ENCODE measurements at places on chromosomes 6 and 20. TPM values are rescaled to one million over a fixed set of nuclear protein-coding genes. Genes with fewer than 3 reads are reported as not detected.

SIM1 gene
- not detected for total RNA-seq

GRCh38 chr6:118677193-118677592, 25.8 kb upstream of the CEP85L start:
- no peak for DNase-seq
- H3K36me3 ChIP-seq, result no peaks in the 10 kb centered on the region
- H3K4me3 ChIP-seq, result no peak overlapping the region
- no peaks in the 10 kb centered on the region for H3K27me3 ChIP-seq
- H3K4me1 ChIP-seq, result no peaks in the 10 kb centered on the region

DNA sequence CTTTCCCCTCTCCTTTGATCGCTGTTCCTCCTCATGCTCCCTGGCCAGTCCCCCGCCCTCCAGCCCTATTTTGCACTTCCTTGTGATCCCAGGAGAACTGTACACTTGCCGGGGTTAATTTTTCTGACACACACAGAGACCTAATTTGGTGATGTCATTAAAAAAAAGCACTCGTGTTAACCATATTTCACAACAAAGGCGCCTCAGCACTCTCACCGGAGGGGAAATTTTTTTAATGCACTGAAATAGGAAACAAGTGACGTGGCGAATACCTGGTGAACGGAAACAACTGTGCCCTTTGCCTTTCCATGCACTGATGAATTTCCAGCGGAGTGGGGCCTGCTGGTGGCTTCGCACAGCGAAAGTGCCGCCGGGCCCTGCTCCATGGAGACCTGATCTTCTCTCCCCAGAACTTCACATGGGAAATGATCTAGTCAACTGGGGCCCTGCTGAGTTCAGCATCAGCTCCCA, 53.9 kb upstream of the TAGAP start:
- no peak for DNase-seq
- no peaks in the 10 kb centered on the region for H3K36me3 ChIP-seq
- H3K27me3 ChIP-seq, result no peaks in the 10 kb centered on the region
- H3K4me3 ChIP-seq, result no peak overlapping the region
- H3K27ac ChIP-seq, result no peak overlapping the region

BTN1A1 gene
- total RNA-seq, result not detected

RPS6KA2 gene
- 65.1 TPM for total RNA-seq

DNA sequence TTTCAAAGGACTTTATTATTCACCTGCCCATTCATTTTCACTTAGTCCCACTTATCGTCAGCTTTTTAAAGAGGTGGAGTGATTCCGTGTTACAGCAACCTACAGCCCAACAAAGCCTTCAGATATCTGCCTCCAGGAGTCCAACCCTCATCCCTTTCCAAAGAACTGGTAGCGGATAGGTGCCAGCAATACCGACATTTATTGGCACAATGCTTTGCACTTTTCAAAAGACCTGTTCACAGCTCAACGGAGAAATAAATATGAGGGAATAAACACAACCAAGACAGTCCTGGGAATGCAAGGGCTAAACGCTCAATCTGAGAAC, 819 bp upstream of the MTRF1L start:
- H3K27ac ChIP-seq, result peak overlapping the region; percentile 81
- DNase-seq, result no peak
- peaks cover 37% of the 10 kb centered on the region for H3K4me1 ChIP-seq
- no peaks in the 10 kb centered on the region for H3K36me3 ChIP-seq
- peak overlapping the region; percentile 72 for H3K4me3 ChIP-seq
- H3K27me3 ChIP-seq, result no peaks in the 10 kb centered on the region

GRCh38 chr6:28105245-28105639, 19.2 kb upstream of the ZSCAN16 start:
- peak overlapping the region; percentile 84 for H3K27ac ChIP-seq
- peaks cover 6% of the 10 kb centered on the region for H3K4me1 ChIP-seq
- H3K27me3 ChIP-seq, result no peaks in the 10 kb centered on the region
- no peaks in the 10 kb centered on the region for H3K36me3 ChIP-seq

DNA sequence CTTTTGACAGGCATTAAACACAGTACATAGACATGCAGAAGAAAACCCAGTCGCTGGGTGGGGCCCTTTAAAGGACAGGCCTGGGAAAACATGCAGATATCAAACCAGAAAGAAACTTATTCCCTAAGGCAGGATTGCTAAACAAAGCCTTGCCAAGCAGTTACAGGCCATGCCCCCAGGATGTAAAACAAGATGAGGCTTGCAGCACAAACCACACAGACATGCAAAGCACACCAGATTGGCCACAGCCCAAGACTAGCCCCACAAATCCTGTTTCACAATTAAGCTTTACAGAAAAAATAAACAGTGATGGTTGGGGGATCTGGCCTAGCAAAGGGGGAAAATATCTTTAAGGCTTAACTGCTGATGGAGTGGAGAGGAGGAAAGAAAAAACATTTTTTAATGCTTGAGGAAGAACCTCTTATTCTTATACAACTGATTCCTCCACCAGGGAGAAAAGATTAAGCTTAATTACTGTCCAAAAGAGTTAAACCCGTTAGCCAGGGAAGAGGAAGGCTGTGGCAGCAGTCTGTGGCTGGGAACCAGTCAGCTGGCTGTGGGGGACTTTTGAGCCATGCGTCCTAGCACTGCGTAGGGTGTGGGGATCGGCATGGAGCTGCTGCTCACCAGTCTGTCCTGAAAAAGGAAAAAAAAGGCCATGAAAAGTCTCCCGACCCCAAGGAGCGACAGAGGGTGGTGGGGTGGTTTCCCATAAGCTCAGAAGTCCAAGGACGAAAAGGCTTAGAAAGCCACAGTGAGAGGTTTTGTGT, 28.4 kb downstream of the COL19A1 start:
- H3K27me3 ChIP-seq, result no peaks in the 10 kb centered on the region
- DNase-seq, result no peak
- H3K36me3 ChIP-seq, result no peaks in the 10 kb centered on the region
- H3K4me3 ChIP-seq, result no peak overlapping the region
- H3K4me1 ChIP-seq, result no peaks in the 10 kb centered on the region
- no peak overlapping the region for H3K27ac ChIP-seq

DNA sequence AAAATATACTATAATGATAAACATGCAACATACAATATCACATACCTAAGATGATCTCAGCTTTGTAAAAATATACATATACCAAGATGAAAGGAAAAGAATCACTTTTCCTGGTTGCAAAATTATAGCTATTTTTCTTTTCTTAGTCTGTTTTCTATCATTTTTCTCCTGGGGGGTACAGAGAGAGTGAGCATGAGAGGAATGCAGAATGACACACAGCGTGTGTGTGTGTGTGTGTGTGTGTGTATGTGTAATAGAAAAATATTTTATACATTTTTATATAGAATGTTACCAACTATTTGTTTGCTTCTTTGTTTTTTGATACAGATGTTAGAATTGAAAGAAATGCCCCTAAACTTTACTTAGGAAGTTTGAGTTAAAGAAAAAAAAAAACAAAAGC, 64.3 kb downstream of the FAM83B start:
- no peak for DNase-seq
- H3K4me1 ChIP-seq, result no peaks in the 10 kb centered on the region
- no peak overlapping the region for H3K4me3 ChIP-seq
- H3K27ac ChIP-seq, result no peak overlapping the region

- H3K27me3 ChIP-seq, result no peaks in the 10 kb centered on the region
- no peaks in the 10 kb centered on the region for H3K36me3 ChIP-seq
- H3K4me1 ChIP-seq, result no peaks in the 10 kb centered on the region
- no peak overlapping the region for H3K27ac ChIP-seq
- no peak for DNase-seq
Observed at GRCh38 chr20:33237989-33238388, 2.2 kb downstream of the BPIFA1 start.

DNA sequence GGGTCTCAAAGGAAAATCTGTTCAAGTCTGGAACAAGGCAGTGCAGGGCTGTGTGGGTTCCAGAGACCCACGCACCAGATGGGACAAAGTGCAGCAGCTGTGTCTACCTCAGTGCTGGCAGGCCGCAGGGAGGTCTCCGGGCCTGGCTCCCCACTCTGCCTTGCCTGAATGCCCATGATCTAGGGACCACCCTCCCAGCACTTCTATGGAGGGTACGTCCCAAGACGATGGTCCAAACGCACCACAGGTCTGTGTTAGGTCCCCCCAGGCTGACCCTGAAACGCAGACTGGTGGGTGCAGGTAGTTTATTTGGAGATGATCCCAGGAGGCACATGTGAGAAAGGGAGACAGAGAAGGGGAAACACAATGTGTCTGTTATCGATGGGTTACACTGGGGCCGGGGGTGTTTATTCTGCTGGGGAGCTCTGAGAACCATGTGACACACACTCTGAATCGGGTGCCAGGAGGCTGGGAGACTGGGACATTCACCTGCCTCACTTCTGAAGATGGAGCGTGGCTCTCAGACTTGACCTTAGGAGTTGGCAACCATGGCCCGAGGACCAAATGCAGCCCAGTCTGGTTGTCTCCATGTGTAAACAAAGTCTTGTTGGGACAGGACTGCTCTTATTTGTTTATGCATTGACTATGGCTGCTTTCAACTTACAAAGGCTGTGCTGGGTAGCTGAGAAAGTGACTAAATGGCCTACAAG, 21.7 kb downstream of the CST9L start:
- H3K27me3 ChIP-seq, result no peaks in the 10 kb centered on the region
- no peak overlapping the region for H3K27ac ChIP-seq
- H3K4me1 ChIP-seq, result no peaks in the 10 kb centered on the region
- DNase-seq, result peak; percentile 87
- no peaks in the 10 kb centered on the region for H3K36me3 ChIP-seq

GRCh38 chr6:85343428-85343827, 106.5 kb upstream of the NT5E start:
- no peaks in the 10 kb centered on the region for H3K36me3 ChIP-seq
- DNase-seq, result no peak
- H3K4me3 ChIP-seq, result no peak overlapping the region
- H3K27ac ChIP-seq, result no peak overlapping the region
- H3K27me3 ChIP-seq, result no peaks in the 10 kb centered on the region

DNA sequence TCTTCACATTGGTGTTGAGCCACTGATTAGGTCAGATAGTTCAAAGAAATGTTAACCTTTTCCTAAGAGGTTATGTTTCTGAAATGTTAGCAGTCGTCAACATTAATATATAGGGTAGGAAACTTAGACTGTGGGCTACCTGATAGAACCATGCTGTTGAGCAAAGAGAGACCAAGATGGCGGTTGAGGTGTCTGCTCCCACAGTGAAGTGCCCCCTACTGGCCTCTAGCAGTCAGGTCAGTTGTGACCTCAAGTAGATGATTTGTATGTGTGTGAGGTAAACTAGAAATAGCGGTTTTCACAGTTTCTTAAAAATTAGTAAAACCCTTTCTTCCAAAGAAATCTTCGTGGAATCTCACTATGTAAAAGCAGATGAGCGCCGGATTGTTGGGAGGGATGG, 40.3 kb downstream of the MTHFD1L start:
- DNase-seq, result no peak
- H3K36me3 ChIP-seq, result no peaks in the 10 kb centered on the region
- no peak overlapping the region for H3K27ac ChIP-seq

GRCh38 chr20:36862857-36863668, 12.9 kb upstream of the TLDC2 start:
- H3K27ac ChIP-seq, result peak overlapping the region; percentile 97
- peaks cover 51% of the 10 kb centered on the region for H3K4me1 ChIP-seq
- peak overlapping the region; percentile 93 for H3K4me3 ChIP-seq

BMP7 gene
- 17.2 TPM for total RNA-seq

DNA sequence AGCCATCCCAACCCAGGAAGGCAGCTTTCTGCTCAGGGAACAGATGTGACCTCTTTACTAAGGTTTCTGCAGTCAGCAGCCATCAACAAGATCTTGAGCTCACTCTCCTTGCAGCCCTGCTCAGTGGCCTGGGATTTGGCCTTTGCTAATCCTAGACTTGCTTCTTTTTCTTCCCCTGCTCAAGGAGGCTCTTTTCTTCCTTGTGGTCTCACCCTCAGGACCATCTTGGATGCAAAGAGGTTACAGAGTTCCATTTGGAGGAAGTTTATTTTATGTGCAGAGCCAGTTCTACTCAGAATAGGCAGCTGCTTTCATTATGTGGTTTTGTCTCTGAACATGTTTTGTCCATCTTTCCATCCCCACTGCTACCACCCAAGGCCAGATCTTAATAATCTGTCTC, 49.3 kb downstream of the RALY start:
- H3K4me3 ChIP-seq, result no peak overlapping the region
- no peaks in the 10 kb centered on the region for H3K36me3 ChIP-seq
- H3K27ac ChIP-seq, result peak overlapping the region; percentile 25
- H3K27me3 ChIP-seq, result no peaks in the 10 kb centered on the region
- H3K4me1 ChIP-seq, result peaks cover 80% of the 10 kb centered on the region

DNA sequence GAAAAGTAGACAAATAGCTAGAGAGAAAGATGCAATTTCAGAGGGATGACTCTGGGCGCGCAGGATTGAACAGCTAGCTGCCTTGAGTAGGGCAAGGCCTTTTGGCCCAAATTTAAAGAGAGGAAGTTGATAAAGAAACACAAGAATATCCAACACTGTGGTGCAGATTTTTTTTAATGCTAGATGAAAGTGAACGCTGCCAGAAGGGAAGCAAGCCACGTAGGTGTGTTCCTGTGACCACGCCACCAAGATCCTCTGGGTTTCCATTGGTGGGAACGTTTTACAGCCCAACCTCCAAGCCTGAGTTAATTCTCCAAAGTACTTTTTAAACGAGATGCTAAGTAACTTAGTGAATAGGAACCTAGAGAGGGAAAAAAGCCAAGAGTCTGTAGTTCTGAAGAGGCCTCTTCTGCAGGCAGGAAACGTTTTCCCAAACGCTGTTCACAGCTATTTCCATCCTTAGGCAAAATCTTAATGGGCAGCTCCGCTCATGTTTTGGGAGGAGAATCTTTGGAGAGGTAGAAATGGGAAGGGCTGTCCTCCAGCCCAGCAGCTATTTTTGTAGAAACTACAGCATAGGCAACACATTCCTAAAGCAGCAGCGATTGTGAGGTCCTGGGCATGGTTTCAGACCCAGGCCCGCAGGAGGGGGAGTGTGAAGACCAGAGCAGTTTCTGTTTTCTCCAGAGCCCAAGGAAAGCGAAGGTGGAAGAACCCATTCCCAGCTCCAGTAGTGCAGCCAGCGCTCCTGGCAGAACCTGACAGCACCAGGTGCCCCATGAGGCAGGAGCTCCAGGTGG, 8.2 kb downstream of the LY86 start:
- peaks cover 4% of the 10 kb centered on the region for H3K27me3 ChIP-seq
- H3K4me3 ChIP-seq, result no peak overlapping the region
- no peaks in the 10 kb centered on the region for H3K36me3 ChIP-seq
- DNase-seq, result no peak

DNA sequence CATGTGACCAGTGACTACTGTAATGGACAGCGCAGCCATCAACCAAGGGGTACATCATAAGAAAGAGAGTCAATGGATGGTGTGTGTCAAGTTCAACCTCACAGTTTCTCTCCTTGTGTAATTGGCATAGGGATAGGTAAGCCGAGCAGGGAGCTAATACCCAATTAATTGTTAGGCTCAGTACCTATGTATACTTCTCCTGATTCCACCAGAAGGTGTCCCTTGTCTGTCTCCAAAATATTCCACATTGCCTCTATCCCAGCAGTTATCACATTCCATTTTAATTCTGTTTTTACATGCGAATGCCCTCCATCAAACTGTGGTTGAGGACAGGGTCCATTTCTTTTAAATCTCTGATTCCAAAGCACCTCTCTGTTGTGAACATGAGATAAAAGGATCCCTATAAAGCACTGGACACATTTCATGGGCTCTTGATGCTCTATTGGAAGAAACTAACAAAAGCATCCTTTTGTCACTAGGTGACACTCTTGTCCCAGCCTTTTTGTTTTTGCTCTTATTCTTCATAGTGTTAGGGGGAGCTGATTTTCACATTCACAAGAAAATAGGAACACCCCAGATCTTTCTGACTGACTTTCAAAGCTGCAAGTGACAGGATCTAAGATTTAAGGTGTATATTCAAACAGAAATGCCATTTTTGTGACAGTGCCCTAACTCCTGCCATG, 38.9 kb downstream of the FBXO9 start:
- DNase-seq, result no peak
- no peak overlapping the region for H3K27ac ChIP-seq
- H3K4me3 ChIP-seq, result no peak overlapping the region
